ENCODE measurements at places on chromosomes 13 and 19. TPM values are rescaled to one million over a fixed set of nuclear protein-coding genes. Genes with fewer than 3 reads are reported as not detected.

The NKPD1 gene
- total RNA-seq, result 0.05 TPM

The MAST1 gene
- total RNA-seq, result 6.9 TPM

The SPACA4 gene
- total RNA-seq, result not detected

The SIGLEC10 gene
- total RNA-seq, result not detected

The ZNF814 gene
- 63.0 TPM for total RNA-seq

The IZUMO1 gene
- total RNA-seq, result 0.22 TPM

- H3K36me3 ChIP-seq, result peaks cover 21% of the 10 kb centered on the region
- no peaks in the 10 kb centered on the region for H3K4me1 ChIP-seq
- peak; percentile 68 for DNase-seq
Measured at GRCh38 chr19:8307400-8307964, 676 bp downstream of the CD320 start.

DNA sequence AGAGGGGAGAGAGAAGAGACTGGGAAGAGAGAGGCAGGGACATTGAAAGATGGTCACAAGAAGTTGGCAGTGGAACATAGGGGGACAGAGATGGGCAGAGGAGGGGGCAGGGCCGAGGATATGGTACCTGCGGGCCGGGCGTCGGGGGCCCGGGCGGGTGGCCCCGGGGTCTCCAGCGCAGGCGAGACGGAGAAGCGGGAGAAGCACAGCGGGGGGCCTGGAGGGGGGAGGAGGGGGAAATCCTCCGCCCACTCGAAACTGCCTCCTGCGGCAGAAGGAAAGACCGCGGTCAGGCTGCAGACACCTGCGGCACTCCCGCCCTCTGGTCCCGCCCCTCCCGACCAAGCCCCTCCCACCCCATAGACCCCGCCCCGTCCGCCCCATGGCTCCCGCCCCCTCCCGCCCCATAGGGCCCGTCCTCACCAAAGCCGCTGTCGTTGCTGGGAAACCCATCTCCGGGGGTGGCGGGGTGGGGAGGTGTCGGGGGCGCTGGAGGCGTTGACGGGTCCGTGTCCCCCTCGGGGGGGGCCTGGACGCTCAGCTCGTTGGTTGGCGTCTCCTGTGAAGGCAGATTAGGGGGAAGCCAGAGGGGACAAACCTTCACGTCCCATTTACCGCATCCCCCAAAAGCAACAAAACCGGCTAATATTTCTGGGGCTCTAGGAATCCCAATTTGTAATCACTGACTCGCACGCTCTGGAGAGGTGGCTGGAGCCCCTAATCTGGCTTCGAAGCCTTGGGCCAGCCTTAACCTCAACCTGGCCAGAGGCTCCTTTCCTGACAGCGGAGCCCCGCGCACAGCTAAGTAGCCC lies 20.4 kb downstream of the LMTK3 start:
- H3K36me3 ChIP-seq, result no peaks in the 10 kb centered on the region
- no peak overlapping the region for H3K4me3 ChIP-seq
- no peaks in the 10 kb centered on the region for H3K4me1 ChIP-seq
- peak; percentile 94 for DNase-seq
- H3K27me3 ChIP-seq, result peaks cover 11% of the 10 kb centered on the region
- no peak overlapping the region for H3K27ac ChIP-seq

- no peaks in the 10 kb centered on the region for H3K4me1 ChIP-seq
- no peaks in the 10 kb centered on the region for H3K36me3 ChIP-seq
- H3K27me3 ChIP-seq, result no peaks in the 10 kb centered on the region
Measured at GRCh38 chr13:26718872-26719271, 41.7 kb downstream of the GPR12 start.

DNA sequence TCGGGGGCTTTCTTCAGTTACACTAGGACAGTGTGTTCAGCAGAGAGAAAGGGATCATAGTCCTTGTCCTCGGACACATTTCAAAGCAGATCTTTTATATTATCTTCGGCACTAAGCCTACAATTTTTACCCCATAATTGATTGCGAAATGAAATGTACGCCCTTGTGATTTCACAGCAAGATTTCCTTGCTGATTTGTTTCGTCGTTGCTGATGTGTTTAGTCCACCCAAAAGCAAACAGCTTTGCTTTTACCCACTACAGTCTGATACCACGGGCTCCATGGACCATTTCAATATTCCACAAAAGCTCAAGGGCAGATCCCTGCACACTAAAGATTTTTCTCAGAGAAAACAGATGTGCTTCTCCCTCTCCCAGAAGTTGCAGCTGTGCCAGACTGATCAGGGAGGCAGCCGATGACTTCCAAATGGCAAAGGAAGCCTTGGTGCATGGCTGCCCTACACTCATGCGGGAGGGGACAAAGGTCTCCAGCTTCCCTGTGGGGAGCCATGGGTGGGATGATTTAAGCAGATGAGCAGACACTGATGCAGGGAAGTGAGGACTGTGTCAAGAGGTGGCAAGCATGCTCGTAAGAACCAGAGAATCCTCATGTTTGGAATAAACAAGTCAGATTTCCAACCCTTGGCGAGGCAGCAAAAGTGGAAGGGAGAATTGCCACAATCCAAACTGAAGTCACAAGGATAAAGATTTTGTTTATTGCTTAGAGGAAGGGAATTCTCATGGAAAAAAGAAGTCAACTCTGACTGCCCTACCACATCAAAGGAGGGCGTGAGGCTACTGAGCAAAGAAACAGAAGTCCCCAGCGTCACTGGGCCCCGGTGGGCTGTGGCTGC lies 81.1 kb downstream of the STK24 start:
- no peak overlapping the region for H3K4me3 ChIP-seq
- H3K4me1 ChIP-seq, result peaks cover 19% of the 10 kb centered on the region
- H3K36me3 ChIP-seq, result peaks cover 23% of the 10 kb centered on the region

DNA sequence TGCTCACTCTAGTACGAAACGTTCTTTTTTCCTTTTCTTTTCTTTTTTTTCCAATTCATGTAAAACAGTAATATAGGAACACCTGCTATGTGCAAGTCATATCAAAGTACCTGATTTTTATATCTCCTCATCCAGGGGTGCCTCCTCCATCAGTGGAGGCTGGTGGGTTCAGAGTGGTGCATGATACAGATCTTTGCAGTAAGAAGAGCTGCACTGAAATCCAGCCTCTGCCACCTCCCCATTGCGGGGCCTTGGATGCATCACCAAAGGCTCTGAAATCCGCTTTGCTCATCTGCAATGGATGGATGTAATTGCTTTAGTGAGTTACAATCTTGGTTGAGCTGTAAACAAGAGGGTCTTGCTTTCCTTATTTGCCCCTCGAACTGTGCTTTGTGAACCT lies 38.3 kb downstream of the GPR12 start:
- no peak overlapping the region for H3K4me3 ChIP-seq
- H3K27ac ChIP-seq, result no peak overlapping the region
- no peaks in the 10 kb centered on the region for H3K36me3 ChIP-seq
- no peak for DNase-seq
- H3K4me1 ChIP-seq, result no peaks in the 10 kb centered on the region

GRCh38 chr19:4555657-4556561 lies 3.6 kb downstream of the SEMA6B start:
- H3K4me1 ChIP-seq, result no peaks in the 10 kb centered on the region
- peaks cover 9% of the 10 kb centered on the region for H3K36me3 ChIP-seq
- no peaks in the 10 kb centered on the region for H3K27me3 ChIP-seq

- no peak overlapping the region for H3K27ac ChIP-seq
- H3K36me3 ChIP-seq, result no peaks in the 10 kb centered on the region
- H3K4me1 ChIP-seq, result peaks cover 3% of the 10 kb centered on the region
- H3K27me3 ChIP-seq, result no peaks in the 10 kb centered on the region
- DNase-seq, result no peak
Measured at GRCh38 chr13:43473437-43473836, 313.3 kb downstream of the ENOX1 start.

DNA sequence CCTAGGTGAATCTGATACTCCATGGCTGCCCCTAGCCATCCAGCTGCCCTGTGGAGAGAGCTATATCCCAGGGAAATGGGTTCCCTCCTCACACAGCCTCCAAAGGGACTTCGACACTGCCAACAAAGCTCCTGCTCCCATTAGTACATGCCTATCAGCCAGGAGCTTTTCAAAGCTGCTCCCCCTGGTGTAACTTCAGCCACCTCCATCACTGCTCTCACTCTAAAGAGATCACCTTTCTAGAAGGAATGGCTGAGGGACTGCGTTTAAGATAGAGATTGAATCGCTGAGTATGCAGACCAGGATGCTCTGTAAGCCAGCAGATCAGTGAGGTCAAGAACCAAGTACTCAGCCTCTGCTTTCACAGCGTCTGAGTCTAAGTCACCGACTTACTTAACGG lies 213.7 kb downstream of the NALCN start:
- H3K27ac ChIP-seq, result no peak overlapping the region
- no peak overlapping the region for H3K4me3 ChIP-seq
- H3K36me3 ChIP-seq, result no peaks in the 10 kb centered on the region
- peak; percentile 82 for DNase-seq
- no peaks in the 10 kb centered on the region for H3K4me1 ChIP-seq

DNA sequence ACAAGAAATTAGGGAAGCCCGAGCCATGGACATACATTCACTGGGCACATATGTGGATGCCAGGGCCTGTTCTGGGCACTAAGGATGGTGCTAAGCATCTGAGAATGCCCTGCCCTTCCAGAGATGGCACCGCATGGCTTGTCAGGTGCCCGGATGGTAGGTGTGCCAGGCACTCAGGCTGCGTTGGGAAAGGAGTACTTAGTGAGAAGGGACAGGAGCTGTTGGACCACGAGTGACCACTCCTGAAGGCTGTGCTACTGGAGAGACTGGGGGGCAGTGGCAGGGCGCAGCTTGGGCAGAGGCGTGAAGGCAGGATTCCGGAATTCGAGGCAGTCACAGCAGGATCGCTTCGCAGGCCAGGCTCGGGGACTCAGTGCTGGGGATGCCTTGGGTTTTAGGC lies 38.0 kb upstream of the EHD2 start:
- no peak for DNase-seq
- H3K36me3 ChIP-seq, result peaks cover 50% of the 10 kb centered on the region
- H3K27me3 ChIP-seq, result no peaks in the 10 kb centered on the region

DNA sequence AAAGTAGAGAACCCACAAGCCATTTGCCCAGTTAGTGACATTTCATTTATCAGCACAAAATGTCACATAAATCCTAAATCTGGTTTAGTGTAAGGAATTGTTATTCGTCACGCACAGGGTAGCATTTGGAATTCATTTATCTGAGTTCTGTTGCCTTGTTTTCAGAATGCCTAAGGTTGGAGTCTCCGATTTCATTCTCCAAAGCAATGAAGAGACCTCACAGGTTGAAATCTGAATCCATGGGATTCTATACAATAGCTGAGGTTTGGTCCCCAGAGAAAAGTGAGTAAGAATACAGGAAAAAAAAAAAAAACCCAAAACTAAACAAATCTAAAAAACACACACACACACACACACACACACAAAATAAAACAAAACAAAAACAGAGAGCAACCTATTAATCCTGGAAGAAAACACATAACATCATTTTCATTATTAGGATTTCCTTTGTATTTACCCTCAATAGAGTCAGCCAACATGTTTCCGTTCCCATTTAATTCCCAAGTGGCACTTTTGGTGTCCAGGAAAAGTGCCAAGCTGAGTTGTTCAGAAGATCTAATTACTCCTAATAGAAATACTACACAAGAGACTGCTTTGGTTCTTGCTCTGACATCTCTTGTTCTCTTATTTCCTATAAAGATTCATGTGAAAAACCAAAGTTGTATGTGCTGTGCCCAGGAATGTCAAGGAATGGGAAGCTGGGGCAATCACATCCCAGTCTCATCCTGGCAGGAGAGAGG lies 36.2 kb upstream of the LRCH1 start:
- H3K27me3 ChIP-seq, result peaks cover 49% of the 10 kb centered on the region
- no peak overlapping the region for H3K27ac ChIP-seq
- H3K36me3 ChIP-seq, result no peaks in the 10 kb centered on the region
- DNase-seq, result no peak

DNA sequence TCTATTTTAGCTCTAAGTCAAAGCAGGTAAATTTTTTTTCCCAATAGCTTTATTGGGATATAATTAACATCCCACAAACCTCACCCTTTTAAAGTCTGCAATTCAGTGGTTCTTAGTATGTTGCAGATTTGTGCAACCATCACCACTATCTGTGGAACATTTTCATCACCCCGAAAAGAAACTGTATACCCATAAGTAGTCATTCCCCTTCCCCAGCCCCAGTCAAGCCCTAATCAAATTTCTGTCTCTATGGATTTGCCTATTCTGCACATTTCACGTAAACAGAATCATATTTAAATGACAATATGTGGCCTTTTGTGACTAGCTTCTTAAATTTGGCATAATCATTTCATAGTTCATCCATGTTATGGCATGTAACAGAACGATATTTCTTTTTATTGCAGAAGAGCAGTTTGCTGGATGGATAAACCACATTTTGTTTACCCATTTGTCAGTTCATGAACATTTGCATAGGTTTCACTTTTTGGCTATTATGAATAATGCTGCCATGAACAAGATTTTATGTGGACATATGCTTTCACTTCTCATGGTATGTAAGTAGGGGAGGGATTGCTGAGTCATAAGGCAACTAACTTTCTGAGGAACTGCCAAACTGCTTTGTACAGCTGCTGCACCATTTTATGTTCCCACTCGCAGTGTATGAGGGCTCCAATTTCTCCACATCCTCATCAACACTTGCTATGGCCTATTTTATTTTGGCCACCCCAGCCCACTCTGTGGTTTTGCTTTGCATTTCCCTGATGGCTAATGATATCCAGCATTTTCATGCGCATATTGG lies 10.9 kb downstream of the SLC46A3 start:
- peaks cover 6% of the 10 kb centered on the region for H3K36me3 ChIP-seq
- peaks cover 15% of the 10 kb centered on the region for H3K4me1 ChIP-seq
- H3K27me3 ChIP-seq, result no peaks in the 10 kb centered on the region
- H3K27ac ChIP-seq, result no peak overlapping the region

DNA sequence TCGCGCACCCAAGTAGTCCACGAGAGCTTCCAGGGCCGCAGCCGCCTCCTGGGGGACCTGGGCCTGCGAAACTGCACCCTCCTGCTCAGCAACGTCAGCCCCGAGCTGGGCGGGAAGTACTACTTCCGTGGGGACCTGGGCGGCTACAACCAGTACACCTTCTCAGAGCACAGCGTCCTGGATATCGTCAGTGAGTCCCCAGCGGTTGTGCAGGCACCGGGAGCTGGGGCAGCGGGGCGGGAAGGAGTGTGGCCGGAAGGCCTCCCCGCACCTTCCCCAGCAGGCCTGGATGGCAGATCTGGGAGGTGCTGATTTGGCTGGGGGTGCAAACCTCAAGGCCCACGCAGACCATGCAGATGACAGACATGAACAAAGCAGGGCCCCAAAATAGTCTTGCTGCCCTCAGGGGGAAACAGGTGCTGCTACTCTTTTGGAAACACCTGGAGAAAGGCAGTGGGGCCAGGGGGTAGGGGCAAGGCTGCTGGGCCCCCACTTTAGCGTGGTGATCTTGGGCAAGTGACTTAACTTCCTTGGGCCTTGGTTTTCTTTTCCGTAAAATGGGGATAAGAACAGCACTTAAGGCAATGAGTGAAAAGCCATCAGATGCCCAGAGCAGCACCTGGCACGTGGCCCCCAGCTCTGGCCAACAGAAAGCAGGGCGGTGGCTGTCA lies 4.0 kb downstream of the MAG start:
- peak; percentile 70 for DNase-seq
- no peak overlapping the region for H3K4me3 ChIP-seq
- H3K4me1 ChIP-seq, result peaks cover 5% of the 10 kb centered on the region
- no peaks in the 10 kb centered on the region for H3K36me3 ChIP-seq
- no peak overlapping the region for H3K27ac ChIP-seq

- no peak overlapping the region for H3K27ac ChIP-seq
- no peaks in the 10 kb centered on the region for H3K4me1 ChIP-seq
- H3K36me3 ChIP-seq, result no peaks in the 10 kb centered on the region
Measured at GRCh38 chr13:112451512-112452379, 75.6 kb downstream of the SPACA7 start.
